ENCODE measurements at places on chromosomes 2 and 18.

- no peak for DNase-seq
These were observed 76.2 kb upstream of the MYO3B start for GRCh38 chr2:170101789-170102188.

- no peak for DNase-seq
These were observed 1.4 kb downstream of the WNT6 start for GRCh38 chr2:218860950-218861381.

GRCh38 chr2:234673961-234674759 lies 177.3 kb upstream of the ARL4C start:
- DNase-seq: no peak

GRCh38 chr2:16773080-16773713 lies 107.6 kb upstream of the CYRIA start:
- DNase-seq: peak; percentile 57

- DNase-seq: no peak
These were observed 428.7 kb upstream of the ID2 start for GRCh38 chr2:8252997-8253694.

GRCh38 chr2:121128741-121129659 lies 156.0 kb downstream of the TFCP2L1 start:
- DNase-seq: peak; percentile 59

DNA sequence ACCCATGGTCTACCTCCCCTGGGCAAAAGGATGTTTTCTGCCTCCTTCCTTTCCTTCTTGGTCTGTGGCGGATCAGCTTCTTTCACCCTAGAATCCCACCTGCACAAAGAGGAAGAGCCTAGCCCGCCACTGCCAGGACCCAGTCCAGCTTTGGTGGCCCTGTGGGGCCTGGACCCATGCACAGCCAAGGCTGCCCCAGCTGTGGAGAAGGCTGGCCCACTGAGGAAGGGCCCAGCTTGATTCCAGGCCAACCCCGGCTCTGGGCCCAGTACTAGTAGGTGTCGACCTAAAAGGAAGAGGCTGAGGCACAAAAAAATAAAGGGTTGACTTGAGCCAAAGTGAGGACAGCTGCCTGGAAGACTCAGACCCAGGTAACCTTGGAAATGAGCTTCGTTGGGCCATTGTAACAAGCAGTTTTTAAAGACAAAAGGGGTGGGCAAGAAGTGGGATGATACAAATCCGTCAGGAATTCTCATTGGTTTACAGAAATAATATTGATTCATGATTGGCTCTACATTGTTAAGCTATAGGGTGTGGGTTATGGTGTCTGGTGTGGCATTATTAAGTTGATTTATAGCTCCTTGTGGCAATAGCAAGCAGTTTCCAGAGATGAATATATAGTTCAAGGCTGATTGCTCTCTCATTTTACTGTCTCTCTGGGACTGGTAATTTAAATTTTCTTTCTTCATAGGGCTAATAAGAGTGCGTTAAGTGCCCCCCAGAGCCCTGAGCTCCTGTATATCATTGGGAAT lies 29.8 kb upstream of the MAL start:
- no peak for DNase-seq
